Lung (tissue), 17 donors: ENCODE measurements at places on chromosomes 12 and 14. TPM values are rescaled to one million over a fixed set of nuclear protein-coding genes. Genes with fewer than 3 reads are reported as not detected.

Gene TMEM116
- 10.5 TPM for polyA plus RNA-seq

Gene TRHDE
- 0.47 TPM for polyA plus RNA-seq

Gene MYH6
- 0.28 TPM for polyA plus RNA-seq

Gene FGF23
- not detected for polyA plus RNA-seq

Gene PRR4
- 3.4 TPM for polyA plus RNA-seq

Gene NTN4
- polyA plus RNA-seq: 22.1 TPM

Gene DCAF4
- 5.2 TPM for polyA plus RNA-seq

Gene CLEC2D
- polyA plus RNA-seq: 4.4 TPM

Gene RNASE7
- 0.13 TPM for polyA plus RNA-seq

DNA sequence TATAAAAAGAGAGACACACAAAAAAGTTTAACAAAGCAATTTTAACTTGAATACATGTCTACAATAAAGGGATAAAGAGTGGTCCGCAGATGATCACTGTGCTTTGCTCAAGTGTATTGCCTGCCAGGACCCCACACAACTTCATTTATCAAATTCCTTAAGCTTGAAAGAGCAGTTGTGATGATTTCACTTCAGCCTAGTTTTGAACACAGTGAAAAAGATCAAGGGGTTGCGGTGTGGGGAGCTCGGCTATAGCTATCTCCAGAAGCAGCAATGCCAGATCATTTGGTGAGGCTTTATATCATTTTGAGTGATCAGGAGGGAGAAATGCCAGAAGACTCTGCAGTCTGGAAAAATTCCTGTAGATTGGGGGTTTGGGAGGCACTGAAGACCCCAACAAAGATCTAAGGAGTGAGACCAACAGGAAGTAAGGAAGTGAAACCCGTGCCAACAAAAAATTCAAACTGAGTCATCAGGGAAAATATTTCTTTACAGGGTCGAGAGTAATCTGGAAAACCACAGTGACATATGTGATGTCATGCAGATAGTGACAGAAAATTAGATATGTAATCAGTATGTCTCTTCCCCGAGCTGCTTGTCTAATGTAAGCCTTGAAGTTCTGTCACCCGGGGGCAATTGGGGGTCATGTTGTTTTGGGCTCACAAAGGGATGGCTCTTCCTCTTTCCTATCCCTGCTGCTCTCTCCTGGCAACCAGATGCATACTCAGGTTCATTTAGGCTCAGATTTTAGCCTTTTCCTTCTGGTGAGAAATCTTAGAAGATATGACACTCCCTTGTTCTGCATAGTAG is 221.8 kb downstream of the MSRB3 start:
- peak; percentile 50 for DNase-seq

DNA sequence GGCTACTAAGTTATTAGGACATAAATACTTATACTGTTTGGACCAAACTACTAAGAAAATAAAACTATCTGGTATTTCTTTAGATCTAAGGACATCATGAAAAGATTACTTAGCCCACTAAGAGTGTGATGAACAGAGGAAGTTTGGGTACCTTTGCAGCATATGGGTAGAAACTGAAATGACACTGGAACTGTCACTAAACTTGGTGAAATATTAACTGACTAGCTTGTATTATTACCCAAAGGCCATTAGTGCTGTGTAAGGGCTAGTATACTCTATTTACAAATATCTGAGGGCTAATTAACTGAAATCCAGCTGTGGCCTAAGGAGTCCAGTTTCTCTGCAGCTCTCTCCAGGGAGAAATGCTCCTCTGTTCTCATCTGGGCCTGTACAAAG is 45.5 kb downstream of the PAWR start:
- no peak for DNase-seq

GRCh38 chr12:96166765-96167164 is 27.4 kb upstream of the ELK3 start:
- no peak for DNase-seq

GRCh38 chr12:52715416-52715815 is 12.1 kb upstream of the KRT77 start:
- no peak for DNase-seq

DNA sequence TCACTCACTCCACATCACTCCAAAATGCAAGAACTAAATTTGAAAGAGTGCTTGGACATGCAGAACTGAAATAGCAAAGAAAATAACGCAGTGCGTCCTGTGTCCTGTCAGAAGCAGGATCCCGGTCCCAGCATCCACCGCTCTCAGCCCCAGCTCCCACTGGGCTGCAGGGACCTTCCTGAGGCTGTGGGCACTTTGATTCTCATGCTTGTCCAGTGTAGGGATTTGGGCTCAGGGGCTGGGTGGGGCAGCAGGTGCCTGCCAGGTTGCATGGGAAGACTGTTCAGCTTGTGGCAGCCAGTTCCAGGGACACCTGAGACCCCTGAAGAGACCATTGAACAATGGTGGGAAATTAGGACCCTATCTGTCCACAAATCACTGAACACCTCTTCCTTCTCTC is 140.0 kb upstream of the FKBP4 start:
- DNase-seq: no peak

- DNase-seq: no peak
These were observed 36.7 kb upstream of the FERMT2 start for GRCh38 chr14:52987514-52987913.

DNA sequence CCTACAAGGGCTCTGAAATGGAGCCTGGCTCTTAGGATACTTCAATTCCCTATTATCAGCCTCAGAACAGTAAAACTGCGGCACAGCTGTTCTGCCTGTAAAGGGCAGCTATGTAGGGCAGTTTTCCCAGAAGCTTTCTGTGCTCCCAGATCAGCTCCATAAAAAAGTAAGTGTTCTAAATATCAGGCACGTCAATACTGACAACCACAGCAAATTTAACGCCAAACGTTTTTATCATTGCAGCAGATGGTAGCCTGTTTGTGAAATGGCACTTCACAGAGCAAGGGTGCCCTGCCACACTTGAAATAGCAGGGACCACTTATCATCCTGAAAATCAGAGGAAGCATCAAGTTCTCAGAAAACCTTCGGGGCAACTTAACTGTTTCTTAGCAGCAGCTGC is 54.8 kb upstream of the PTHLH start:
- DNase-seq: peak; percentile 69

- no peak for DNase-seq
These were observed 5.9 kb upstream of the ANAPC5 start for GRCh38 chr12:121358073-121358472.

- DNase-seq: no peak
These were observed 30.8 kb downstream of the KIF26A start for GRCh38 chr14:104169005-104169698.

DNA sequence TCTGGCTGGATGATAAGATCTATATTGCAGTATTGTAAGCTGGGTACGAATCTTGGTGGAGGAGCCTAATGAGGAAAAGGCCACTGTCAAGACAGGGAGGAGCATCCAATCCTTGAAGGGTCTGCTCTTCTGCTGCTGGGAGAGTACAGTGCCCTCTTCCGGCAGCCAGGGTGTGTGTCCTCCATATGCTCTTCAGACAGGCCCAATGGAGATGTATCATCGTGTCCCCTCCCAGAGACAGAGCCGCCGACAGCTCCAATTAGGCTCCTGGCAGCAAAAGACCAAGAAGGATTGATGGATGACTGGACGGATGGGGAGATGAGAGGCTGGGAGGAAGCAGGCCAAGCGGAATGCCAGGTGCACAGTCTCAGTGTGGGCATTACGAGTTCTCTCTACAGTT is 51.6 kb upstream of the PIWIL1 start:
- no peak for DNase-seq

GRCh38 chr14:29906256-29906870 is 21.3 kb downstream of the PRKD1 start:
- no peak for DNase-seq

- DNase-seq: no peak
These were observed 434.0 kb upstream of the RGS6 start for GRCh38 chr14:71498212-71498611.

DNA sequence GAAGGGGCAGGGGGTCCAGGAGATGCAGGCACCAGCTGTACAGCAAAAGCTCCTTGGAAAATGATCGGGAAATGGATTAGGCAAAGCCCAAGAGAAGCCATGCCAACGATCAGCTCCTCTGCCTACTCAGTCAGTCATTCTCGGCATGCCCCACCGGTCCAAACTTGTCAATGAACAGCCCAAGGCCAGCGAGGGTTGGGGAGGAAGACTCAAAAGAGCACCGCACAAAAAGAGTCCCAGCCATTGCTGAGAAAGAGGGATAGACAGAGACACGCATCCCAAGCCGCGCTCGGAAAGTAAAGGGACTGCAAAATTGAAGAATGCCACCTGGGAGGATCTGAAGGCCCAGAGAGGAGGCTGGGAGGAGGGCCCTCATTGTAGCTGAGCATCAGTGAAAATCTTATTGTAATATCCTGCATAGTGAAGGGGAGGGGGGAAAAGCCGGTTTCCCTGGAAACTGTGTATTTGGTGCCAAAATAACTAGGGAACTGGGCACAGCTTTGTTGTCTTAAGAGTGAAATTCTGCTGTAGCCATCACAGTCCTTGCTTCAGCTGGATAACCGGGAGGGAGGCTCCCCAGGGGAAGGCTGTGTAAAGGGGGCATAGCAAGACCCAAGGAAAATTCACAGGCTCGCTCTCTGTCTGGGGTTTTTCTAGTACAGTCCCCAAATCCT is 4.7 kb downstream of the KDM2B start:
- peak; percentile 78 for DNase-seq

- DNase-seq: no peak
These were observed 201.1 kb downstream of the ZFP36L1 start for GRCh38 chr14:68591786-68592185.

DNA sequence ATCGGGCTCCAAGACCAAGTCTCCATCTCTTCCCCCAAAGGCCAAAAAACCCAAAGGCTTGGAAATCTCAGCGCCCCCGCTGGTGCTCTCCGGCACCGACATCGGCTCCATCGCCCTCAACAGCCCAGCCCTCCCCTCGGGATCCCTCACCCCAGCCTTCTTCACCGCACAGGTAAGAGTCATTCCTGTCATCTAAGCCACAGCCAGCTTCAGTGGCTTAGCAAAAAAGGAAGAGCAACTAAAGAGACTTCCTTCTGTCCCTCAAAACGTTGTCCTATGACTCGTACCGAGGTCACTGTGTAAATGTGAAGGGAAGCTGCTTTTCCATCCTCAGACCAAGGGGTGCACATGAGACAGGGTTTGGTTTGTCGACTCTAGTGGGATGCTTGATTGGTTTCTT is 53.4 kb downstream of the ELK3 start:
- no peak for DNase-seq

DNA sequence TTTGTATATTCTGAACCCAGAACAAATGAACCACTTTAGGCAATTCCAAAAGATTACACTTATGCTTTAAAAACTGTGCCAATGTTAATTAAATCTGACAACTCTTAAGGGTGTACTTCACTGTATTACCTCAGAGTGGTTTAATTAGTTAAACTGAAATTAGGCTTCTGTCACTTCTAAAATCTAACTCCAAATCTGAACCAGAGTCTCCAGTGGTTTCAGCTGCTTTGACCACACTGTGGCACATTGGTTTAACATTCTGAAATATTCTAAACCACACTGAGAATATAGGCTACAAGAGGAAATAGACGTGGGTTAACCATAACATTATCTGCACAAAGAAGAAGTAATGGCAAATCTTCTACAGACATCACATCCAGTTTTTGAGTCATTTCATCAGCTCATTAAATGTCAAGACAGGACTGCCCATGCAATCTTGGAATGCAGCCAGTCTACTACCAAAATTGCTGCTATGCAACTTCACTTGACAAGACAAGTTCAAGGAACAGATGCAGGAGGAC is 94.8 kb downstream of the LRP6 start:
- no peak for DNase-seq

GRCh38 chr14:87754520-87755223 is 238.3 kb downstream of the GALC start:
- no peak for DNase-seq

GRCh38 chr14:23433457-23433856 is 2.0 kb downstream of the MYH7 start:
- DNase-seq: no peak

- no peak for DNase-seq
These were observed 30.6 kb downstream of the RESF1 start for GRCh38 chr12:31989571-31990362.

- peak; percentile 25 for DNase-seq
These were observed 7.2 kb upstream of the FNTB start for GRCh38 chr14:64979336-64980074.

DNA sequence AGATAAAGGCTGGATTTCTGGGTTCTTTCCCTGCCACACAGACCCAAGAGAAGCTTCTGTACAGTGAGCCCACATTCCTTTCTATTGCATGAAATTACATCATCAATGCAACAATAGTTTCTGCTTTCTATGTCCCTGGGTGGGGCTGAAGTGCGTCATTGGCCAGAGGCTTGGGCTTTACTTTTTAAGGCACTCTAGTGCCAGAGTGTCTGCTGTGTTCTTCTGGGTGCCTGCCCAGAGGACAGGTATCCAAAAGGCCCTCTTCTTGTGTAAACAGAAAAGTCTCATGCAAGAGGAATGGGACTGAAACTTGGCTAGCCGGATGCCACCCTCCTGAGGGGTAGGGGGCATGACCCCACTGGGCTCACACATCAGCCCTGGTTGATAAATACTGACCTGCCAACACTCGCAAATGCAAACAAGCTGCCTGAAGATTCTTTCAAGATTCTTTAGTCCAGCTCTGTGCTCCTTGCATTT is 5.9 kb downstream of the KRT86 start:
- peak; percentile 32 for DNase-seq

GRCh38 chr12:132506328-132507160 is 16.6 kb downstream of the FBRSL1 start:
- peak; percentile 95 for DNase-seq

GRCh38 chr14:99522457-99522891 is 41.3 kb downstream of the CCNK start:
- DNase-seq: peak; percentile 48
